ENCODE measurements at places on chromosomes 3 and 15.
A peak's percentile ranks its signal among the peaks of the same experiment; 100 is the strongest.

GRCh38 chr3:31704591-31705179, 172.0 kb downstream of the STT3B start:
- H3K4me1 ChIP-seq: no peaks in the 10 kb centered on the region
- no peak for DNase-seq
- H3K27me3 ChIP-seq: no peaks in the 10 kb centered on the region
- peaks cover 10% of the 10 kb centered on the region for H3K36me3 ChIP-seq
- no peak overlapping the region for H3K4me3 ChIP-seq

DNA sequence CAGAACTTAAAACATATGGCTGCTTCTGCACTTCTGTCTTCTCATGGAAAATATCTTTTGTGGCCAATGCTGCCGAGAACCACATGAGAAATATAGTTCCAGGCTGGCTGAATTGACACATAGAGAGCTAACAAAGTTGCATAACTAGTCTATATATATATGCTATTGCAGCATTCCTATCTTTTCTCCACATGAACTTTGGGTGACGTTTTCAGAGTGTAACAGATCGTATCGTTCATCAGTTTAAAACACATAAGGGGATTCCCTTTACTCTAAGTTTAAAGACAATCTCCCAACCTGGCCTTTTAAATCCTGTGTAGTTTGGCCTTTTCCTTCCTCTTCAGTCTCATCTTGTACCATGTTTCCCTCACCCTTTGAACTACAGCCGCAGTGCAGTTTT, 394.2 kb upstream of the CBLB start:
- DNase-seq: no peak
- no peak overlapping the region for H3K4me3 ChIP-seq
- H3K36me3 ChIP-seq: no peaks in the 10 kb centered on the region
- H3K27ac ChIP-seq: no peak overlapping the region
- H3K4me1 ChIP-seq: peaks cover 12% of the 10 kb centered on the region

DNA sequence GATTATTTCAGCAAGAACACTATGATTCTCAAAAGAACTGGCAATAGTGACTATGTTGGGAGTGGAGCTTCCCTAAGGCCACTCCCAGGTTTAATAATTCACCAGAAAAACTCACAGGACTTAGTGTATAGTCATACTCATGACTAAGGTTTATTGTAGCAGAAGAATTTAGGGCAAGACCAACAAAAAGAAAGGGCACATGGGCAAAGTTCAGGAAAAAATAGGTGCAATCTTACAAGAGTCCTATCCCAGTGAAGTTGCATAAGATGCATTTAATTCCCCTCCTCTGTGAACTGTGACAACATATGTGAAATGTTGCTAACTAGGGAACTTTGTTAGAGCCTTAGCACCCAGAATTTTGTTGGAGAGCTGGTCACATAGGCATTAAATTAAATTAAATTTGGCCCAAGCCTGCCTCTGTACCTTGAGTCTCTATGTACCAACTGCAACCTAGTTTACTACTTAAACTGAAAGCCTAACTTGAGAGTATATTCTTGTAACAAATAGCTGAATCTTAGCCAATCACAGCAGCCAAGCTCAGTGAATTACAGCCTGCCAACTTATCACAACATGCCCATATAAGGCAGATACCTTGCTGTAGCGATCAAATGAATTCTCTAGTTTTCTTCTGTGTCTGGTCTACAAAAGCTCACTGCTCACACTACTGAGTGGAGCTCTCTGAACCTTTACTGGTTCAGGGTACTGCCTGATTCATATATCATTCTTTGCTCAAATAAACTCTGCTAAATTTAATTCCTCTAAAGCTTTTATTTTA, 386.2 kb upstream of the ARHGEF26 start:
- H3K36me3 ChIP-seq: peaks cover 1% of the 10 kb centered on the region
- no peak overlapping the region for H3K4me3 ChIP-seq
- H3K27ac ChIP-seq: no peak overlapping the region

DNA sequence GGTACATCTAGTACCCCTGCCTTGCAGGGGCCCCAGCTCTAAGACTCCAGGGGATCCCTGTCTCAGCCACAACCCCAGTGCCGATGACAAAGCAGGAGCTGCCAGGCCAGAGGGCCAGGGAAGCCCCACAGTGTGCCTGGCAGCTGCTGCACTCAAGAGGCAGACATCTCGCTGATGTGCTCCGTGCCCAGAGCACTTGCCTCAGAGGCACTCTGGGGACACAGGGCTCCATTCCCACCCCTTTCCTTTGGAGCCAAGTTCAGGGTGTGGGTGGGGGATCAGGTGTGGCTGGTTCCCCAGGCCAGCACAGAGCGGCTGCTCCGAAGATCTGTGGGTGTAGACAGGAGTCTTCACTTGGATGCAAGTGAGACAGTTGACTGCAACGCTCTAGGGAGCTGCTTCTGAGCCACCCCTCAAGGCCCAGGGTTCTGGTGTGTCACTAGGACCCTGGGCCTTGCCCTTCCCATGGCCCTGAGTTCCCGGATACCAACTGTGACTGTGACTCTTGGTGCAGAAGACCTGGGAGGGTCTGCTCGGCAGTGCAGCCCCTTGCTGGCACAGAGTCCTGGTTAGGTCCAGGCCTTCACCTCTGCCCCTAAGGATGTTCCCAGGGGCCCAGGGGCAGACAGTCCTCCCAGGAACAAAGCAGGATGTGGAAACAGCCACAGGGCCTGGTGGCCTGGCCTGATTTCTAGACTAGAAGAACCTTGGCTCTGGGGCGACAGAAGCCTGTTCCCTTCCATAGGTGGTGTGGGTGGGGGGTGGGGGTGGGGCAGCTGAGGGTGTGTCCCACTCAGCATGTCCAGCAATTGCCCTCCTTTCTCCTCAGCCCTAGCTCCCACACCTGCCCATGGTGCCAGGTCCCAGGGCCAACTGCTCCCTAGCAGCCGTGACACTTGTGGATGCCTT, 2.5 kb downstream of the NT5DC2 start:
- DNase-seq: no peak
- no peak overlapping the region for H3K4me3 ChIP-seq
- peaks cover 3% of the 10 kb centered on the region for H3K36me3 ChIP-seq
- peaks cover 19% of the 10 kb centered on the region for H3K4me1 ChIP-seq
- no peak overlapping the region for H3K27ac ChIP-seq

- no peak for DNase-seq
- peak overlapping the region; percentile 98 for H3K4me3 ChIP-seq
- H3K27ac ChIP-seq: peak overlapping the region; percentile 100
- peaks cover 2% of the 10 kb centered on the region for H3K36me3 ChIP-seq
- H3K27me3 ChIP-seq: no peaks in the 10 kb centered on the region
These were observed 615 bp downstream of the DHX30 start for GRCh38 chr3:47803480-47804025.

DNA sequence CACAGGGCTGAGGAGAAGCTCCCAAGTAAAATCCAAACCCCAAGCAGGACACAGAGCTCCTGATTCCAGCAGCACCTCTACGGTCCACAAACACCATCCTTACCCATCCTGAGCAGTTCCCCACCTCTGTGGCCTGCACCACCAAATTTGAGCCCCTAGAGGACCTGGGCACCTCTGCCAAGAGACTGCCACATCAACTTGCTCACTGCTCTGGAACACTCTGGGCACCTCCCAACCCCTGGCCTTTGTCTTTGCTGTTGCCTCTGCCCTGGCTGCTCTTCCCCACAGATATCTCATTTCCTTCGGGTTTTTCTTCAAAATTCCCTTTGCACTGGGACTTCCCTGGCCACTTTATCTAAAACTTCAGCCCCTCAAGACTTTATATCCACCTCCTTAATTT, 5.8 kb downstream of the RLBP1 start:
- DNase-seq: no peak
- H3K36me3 ChIP-seq: no peaks in the 10 kb centered on the region
- H3K27me3 ChIP-seq: peaks cover 7% of the 10 kb centered on the region

- peak overlapping the region; percentile 60 for H3K27ac ChIP-seq
- H3K4me3 ChIP-seq: peak overlapping the region; percentile 52
- H3K4me1 ChIP-seq: peaks cover 25% of the 10 kb centered on the region
- peak; percentile 22 for DNase-seq
These were observed 193.0 kb downstream of the ATP10A start for GRCh38 chr15:25670025-25670554.

DNA sequence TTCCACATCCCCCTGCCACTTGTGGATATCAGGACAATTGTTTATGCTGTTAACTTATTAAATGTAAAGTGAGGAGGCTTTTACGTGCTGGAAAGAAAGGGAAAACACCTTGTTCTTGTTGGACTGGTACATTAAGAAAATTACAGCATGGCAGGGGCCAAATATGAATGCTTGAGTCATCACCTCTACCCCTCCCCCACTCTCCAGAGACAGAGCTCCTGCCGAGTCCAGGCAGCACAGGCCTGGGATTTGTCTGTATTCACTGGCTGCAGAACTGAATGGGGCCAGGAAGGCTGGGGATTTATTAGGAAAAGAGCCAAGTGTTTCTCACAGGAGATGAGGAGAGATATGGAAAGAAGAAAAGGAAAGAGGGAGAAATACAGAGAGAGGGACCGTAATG, 308.9 kb downstream of the EPHB1 start:
- H3K27ac ChIP-seq: no peak overlapping the region
- H3K4me1 ChIP-seq: peaks cover 3% of the 10 kb centered on the region
- DNase-seq: no peak
- H3K4me3 ChIP-seq: no peak overlapping the region

- H3K27me3 ChIP-seq: no peaks in the 10 kb centered on the region
- H3K36me3 ChIP-seq: no peaks in the 10 kb centered on the region
- H3K4me1 ChIP-seq: peaks cover 1% of the 10 kb centered on the region
- no peak overlapping the region for H3K27ac ChIP-seq
These were observed 54.1 kb upstream of the TIPARP start for GRCh38 chr3:156620260-156620659.

- H3K4me3 ChIP-seq: no peak overlapping the region
- no peaks in the 10 kb centered on the region for H3K36me3 ChIP-seq
- H3K27ac ChIP-seq: no peak overlapping the region
- H3K27me3 ChIP-seq: peaks cover 4% of the 10 kb centered on the region
- no peaks in the 10 kb centered on the region for H3K4me1 ChIP-seq
These were observed 33.6 kb upstream of the ETV5 start for GRCh38 chr3:186142393-186142932.

DNA sequence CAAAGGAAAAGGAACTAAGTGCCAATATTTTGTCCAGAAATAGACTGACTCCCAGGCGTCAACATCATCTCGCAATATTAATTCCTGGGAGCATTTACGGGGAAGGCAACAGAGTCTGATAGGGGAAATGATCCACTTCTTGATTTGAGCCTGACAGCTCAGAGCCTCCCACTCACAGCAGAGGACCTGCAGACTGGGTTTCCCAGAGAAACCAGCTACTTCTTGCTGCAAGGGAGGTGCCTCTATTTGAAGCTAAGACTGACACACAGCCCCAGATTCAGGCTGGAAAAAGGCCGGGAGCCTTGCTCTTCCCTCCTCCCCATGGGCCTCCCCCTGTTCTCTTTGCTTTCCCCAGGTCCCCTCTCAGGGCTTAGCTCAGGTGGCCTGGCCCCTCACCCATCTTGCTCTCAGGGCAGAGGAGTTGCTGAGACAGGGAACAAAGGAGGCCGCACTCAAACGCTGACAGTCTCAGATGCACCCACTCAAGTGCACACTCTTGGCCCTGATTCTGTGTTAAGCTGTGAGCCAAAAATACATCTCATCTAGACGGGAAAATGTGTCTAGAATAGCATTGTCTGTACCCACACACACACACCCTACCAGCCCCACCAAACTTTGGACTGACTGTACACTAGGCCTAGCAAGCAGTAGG, 49.8 kb upstream of the DCLK3 start:
- no peak overlapping the region for H3K27ac ChIP-seq
- DNase-seq: no peak
- H3K4me1 ChIP-seq: peaks cover 6% of the 10 kb centered on the region
- H3K36me3 ChIP-seq: no peaks in the 10 kb centered on the region
- H3K27me3 ChIP-seq: no peaks in the 10 kb centered on the region

GRCh38 chr3:184261854-184262763, 756 bp upstream of the CAMK2N2 start:
- DNase-seq: no peak
- H3K4me1 ChIP-seq: peaks cover 13% of the 10 kb centered on the region
- peak overlapping the region; percentile 61 for H3K4me3 ChIP-seq
- peaks cover 8% of the 10 kb centered on the region for H3K36me3 ChIP-seq
- no peak overlapping the region for H3K27ac ChIP-seq
- peaks cover 66% of the 10 kb centered on the region for H3K27me3 ChIP-seq

GRCh38 chr15:35934383-35935049, 388.6 kb upstream of the DPH6 start:
- H3K27ac ChIP-seq: no peak overlapping the region
- no peaks in the 10 kb centered on the region for H3K4me1 ChIP-seq
- no peaks in the 10 kb centered on the region for H3K27me3 ChIP-seq
- H3K36me3 ChIP-seq: no peaks in the 10 kb centered on the region
- no peak for DNase-seq

DNA sequence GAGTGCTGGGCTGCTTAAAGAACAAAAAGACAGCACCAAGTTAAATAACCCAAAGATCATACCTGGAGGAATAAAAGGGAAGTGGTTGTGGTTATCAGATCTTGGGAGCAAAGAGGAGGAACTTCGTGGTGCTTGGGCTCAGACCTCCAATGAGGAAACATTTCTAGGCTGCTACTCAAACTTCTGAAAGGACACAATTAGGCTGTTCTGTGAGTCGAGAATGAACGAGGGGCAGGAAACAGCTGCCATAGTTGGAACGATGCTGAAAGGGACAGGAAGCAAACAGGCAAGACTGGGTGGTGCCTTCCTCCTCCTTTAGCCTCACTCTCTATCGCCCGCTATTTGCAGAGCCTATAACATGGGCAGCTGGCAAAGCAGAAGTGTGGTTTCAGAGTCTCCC, 276.3 kb upstream of the ARRDC4 start:
- peaks cover 35% of the 10 kb centered on the region for H3K27me3 ChIP-seq
- H3K36me3 ChIP-seq: no peaks in the 10 kb centered on the region
- no peak overlapping the region for H3K27ac ChIP-seq
- no peaks in the 10 kb centered on the region for H3K4me1 ChIP-seq
- no peak for DNase-seq

DNA sequence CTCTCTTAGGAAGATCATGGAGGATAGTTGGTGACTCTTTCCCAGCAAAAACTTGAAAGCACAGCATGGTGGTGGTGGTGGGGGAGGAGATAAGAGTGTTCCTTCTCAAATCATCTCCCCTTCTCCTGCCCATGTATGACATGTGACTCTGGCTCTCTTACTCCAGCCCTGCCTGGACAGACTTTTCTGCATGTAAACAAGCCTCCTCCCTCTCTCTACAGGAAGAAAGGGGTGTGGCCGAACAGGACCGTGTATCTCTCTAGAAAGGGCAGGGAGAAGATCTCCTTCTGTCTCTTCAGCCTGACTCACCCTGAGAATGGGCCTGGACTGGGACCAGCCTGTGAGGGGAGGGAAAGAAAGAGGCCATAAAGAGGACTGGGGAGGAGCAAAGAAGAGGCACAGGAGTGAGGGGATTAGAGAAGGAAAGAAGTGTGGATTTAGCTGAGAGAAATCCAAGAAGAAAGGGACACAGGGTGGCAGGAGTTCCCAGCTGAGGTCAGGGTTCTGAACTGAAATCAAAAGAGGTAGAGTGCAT, 1.5 kb downstream of the CELF6 start:
- H3K27ac ChIP-seq: no peak overlapping the region
- H3K4me1 ChIP-seq: peaks cover 4% of the 10 kb centered on the region
- no peak for DNase-seq

DNA sequence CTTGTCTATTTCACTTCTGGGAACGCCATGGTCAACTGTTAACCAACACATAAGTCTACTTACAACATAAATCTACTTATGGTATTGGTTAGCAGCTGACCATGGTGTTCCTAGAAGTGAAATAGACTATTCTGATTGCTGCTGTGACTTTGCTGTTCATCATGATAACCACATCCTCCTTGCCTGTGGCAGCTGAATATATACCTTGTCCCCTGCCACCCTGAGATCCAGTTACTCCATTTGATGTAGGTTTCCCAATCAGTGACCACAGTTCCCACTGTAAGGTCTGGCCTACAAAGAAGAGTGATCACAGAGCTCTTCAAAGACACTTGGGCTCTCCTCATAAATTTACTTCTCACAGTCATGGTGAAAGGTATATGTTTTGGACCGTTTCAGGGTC, 66.8 kb upstream of the ALDH1A3 start:
- H3K27ac ChIP-seq: no peak overlapping the region
- no peaks in the 10 kb centered on the region for H3K4me1 ChIP-seq
- H3K36me3 ChIP-seq: peaks cover 2% of the 10 kb centered on the region
- H3K27me3 ChIP-seq: no peaks in the 10 kb centered on the region

Data from progenitor cell of endocrine pancreas (in vitro differentiated cells).